ENCODE measurements at places on chromosomes 1 and 21.
A peak's percentile ranks its signal among the peaks of the same experiment; 100 is the strongest.

- no peak overlapping the region for H3K4me3 ChIP-seq
- H3K27me3 ChIP-seq: no peaks in the 10 kb centered on the region
- H3K4me1 ChIP-seq: no peaks in the 10 kb centered on the region
- peak; percentile 24 for DNase-seq
- H3K27ac ChIP-seq: no peak overlapping the region
Measured at GRCh38 chr1:46697053-46697452, 21.9 kb downstream of the EFCAB14 start.

DNA sequence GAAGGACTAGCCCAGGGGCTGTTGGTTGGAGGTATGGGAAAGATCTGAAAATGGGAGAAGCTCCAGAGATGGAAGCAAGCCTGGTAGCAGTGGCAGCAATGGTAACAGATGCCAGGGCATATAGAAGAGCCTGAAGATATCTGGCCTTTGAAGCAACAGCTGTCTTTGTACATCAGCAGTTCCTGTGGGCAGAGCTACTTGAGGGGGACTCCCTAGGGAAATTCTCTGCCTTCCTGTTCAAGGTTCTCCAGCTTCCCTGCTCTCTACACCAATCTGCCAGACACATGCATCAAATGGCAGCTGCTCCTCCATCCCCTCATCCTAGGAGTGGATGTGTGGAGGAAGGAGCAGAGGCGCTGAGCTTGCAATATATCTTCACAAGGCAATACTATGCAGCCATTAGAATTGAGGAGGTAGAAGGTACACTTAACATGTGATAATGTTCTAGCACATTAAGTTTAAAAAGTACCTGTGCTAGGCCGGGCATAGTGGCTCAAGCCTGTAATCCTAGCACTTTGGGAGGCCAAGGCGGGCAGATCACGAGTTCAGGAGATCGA, 2.2 kb downstream of the TMEM35B start:
- DNase-seq: no peak
- H3K4me1 ChIP-seq: peaks cover 29% of the 10 kb centered on the region
- H3K36me3 ChIP-seq: 0 out of 2 replicates have a peak, but pooled peaks cover 3% of the 10 kb centered on the region
- no peak overlapping the region for H3K27ac ChIP-seq
- no peak overlapping the region for H3K4me3 ChIP-seq

GRCh38 chr1:47575855-47576757, 138.3 kb downstream of the FOXD2 start:
- peaks cover 31% of the 10 kb centered on the region for H3K27me3 ChIP-seq
- H3K27ac ChIP-seq: no peak overlapping the region
- H3K4me1 ChIP-seq: no peaks in the 10 kb centered on the region
- no peaks in the 10 kb centered on the region for H3K36me3 ChIP-seq
- H3K4me3 ChIP-seq: no peak overlapping the region

DNA sequence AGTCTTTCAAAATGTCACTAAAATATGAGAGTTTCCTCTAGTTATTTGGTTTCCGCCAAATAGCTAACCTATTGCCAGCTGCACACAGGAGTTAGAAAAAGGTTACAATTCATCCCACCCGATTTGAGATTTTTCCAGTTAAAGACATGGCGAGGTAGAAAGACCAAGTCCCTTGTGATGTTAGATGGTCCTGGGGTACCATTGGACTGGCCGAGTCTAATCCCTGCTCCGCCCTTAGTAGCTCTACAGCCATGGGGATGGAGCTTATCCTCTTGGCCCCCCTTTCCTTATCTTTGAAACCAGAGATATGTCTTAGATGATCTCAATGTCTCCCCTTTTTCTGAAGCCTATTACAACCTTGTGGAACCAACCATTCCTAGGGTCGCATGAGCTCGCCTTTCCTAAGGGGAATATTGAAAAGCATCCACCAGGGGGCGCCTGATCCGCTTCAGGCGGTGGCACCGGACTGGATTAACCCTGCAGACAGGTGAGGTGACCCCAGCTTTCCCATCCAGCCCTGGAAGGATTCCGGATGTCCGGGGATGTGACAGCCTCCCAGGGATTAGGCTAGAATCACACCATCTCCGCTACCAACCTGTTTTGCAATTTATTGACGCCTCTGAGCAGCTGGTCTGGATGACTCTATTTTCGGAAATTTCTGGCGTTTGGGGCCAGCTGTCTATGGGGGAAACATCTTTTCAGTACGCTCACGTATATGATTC, 68.3 kb upstream of the SIM2 start:
- no peaks in the 10 kb centered on the region for H3K4me1 ChIP-seq
- H3K4me3 ChIP-seq: no peak overlapping the region
- peaks cover 7% of the 10 kb centered on the region for H3K27me3 ChIP-seq
- H3K36me3 ChIP-seq: no peaks in the 10 kb centered on the region
- peak; percentile 66 for DNase-seq

DNA sequence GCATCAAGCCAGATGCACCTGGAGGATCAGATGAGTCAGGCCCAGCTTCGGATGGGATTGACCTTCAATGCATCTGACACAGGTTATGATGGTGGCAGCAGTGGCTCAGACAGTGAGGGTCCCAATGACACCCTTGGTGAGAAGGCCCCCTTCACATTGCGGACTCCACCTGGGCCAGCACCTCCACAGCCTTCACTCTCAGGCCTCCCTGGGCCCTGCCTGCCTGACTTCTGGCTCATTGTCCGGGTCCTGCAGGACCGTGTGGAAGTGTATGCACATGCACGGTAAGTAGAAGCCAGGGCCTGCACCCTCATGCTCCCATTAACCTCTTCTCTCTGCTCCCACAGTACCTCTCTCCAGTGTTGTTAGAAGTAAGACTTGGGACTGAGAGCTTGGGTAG, 20.8 kb downstream of the HYI start:
- no peaks in the 10 kb centered on the region for H3K27me3 ChIP-seq
- peaks cover 26% of the 10 kb centered on the region for H3K36me3 ChIP-seq
- no peak overlapping the region for H3K4me3 ChIP-seq
- no peak overlapping the region for H3K27ac ChIP-seq
- DNase-seq: no peak

- H3K27ac ChIP-seq: no peak overlapping the region
- no peaks in the 10 kb centered on the region for H3K36me3 ChIP-seq
- no peak for DNase-seq
- H3K4me3 ChIP-seq: no peak overlapping the region
- no peaks in the 10 kb centered on the region for H3K27me3 ChIP-seq
- peaks cover 4% of the 10 kb centered on the region for H3K4me1 ChIP-seq
Measured at GRCh38 chr1:226874579-226875425, 4.4 kb downstream of the PSEN2 start.

GRCh38 chr1:149848340-149849110, 50.8 kb upstream of the BOLA1 start:
- DNase-seq: peak; percentile 20
- no peaks in the 10 kb centered on the region for H3K27me3 ChIP-seq
- peak overlapping the region; percentile 74 for H3K27ac ChIP-seq
- peak overlapping the region; percentile 93 for H3K4me3 ChIP-seq
